ENCODE measurements at places on chromosomes 16 and 17.

- no peak for DNase-seq
These were observed 7.9 kb downstream of the NAT9 start for GRCh38 chr17:74768069-74768762.

DNA sequence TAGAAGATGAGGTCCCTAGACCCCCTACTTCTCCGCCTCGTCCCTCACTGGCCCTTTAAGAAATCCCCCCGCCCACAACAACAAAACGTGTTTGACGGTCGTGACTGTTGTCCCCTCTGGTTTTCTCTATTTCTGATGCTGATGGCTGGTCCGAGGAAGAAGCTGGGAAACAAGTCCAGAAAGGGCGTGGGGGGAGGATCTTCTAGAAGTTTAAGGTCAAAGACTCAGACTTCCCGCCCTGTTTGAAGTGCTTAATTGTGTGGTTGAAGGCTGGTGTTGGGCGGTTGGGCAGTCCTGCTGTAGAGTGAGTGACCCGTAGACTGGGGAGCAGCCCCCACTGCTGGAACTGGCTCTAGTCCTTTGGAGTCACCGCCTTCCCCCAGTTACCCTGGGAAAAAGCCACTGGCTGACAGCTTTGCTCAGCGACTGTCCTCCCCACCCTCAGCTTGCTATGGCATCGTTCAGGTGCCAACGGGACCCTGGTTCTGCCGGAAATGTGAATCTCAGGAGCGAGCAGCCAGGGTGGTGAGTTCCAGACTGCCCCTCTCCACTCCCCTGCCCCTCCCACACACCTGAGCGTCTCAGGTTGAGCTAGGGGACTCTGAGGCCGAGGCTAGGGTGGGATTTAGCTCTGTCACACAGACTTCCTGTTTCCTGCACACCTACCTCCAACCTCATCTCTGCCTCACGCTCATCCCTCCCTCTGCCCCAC, 1.6 kb downstream of the MLLT6 start:
- DNase-seq: no peak

DNA sequence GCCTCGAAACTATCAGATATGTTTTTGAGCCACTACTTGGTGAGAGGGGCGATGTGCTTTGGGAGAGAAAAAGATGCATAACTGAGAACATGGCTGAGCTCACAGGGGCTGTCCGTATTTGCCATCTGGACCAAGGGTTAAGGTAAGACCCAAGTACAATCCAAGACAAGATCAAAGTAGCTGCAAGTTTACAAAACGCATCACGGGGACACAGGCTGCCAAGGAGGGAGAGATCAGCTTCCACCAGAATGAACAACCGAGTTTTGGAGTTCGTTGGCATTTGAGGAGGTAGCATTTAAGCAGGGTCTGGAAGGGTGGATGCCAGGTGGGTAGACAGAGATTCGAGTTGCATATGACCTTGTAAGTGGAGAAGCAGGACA, 2.2 kb downstream of the PITPNC1 start:
- DNase-seq: no peak

DNA sequence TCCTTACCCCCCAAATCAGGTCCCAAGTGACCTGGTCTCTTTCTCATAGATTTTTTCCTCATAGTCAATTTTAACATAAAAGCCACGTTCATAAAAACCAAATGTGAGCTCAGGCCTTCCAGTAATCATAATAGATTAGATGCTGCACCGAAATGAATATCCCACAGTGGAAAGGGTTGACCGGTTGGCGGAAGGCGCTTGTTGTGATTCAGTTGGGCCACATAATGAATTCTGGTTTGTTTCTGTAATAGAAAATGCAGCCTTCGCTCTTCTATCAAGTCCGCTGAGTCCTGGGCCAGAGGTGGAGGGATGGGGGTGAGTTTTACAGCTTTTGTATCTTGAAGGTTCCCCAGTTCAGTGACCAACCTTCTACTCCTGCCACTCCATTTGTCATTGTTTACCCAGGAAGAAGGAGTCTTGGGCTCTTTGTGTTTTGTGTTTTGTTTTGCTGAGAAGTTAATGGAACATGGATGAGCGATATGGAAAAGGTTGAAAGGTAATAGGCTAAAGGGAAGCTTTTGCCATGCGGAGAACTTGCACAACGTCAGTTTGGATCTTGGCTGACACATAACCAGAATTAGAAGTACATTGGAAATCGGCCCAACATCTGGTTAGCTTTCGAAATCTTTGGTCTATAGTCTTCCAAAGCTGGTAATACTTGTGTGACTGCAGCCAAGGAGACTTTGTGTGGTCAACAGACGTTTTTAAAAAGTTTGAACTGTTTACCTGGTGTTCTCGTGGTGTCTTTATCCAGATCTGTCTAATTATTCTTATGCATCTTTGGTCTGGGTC, 89.5 kb downstream of the CLEC16A start:
- DNase-seq: no peak

- DNase-seq: no peak
These were observed 126.4 kb downstream of the C16orf78 start for GRCh38 chr16:49499869-49500610.

GRCh38 chr17:79405823-79406222, 205.0 kb downstream of the RBFOX3 start:
- no peak for DNase-seq

DNA sequence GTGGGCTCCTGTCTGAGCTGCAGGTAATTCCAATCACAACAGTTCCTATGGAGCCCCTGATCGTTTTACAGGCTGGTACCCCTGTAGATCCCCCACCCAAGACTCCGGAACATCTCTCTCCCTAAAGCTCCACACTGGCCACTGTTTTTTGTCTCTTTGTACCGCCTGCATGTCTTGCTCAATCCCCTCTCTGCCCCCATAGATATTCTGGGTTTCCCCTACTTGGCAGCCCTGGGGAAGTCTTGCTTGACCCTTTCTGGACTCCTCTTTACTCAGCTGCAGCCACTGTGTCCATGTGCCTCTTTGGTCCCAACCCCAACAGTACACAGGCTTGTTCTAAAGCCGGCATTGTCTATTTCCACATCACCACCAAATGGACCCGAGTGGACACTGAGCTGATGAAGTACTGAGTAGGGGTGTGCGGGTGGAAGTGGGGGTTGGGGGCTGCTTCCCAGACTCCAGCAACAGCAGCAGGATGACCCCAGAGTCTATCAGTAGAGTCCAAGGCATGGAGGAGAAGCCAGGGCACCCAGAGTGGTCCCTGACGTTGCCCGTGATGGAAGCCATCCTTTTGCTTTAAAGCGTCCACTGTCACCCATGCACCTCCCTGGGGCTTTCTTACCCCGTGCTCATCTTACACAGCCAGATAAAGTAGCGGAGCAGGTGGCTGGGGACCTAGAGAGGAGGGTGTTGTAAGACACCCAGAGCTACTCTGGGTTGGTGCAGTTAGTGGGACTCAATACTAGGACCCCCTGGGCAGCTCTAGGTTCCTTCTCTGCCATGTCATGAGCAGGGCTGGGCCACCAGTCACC, 6.4 kb downstream of the CD300LB start:
- no peak for DNase-seq

DNA sequence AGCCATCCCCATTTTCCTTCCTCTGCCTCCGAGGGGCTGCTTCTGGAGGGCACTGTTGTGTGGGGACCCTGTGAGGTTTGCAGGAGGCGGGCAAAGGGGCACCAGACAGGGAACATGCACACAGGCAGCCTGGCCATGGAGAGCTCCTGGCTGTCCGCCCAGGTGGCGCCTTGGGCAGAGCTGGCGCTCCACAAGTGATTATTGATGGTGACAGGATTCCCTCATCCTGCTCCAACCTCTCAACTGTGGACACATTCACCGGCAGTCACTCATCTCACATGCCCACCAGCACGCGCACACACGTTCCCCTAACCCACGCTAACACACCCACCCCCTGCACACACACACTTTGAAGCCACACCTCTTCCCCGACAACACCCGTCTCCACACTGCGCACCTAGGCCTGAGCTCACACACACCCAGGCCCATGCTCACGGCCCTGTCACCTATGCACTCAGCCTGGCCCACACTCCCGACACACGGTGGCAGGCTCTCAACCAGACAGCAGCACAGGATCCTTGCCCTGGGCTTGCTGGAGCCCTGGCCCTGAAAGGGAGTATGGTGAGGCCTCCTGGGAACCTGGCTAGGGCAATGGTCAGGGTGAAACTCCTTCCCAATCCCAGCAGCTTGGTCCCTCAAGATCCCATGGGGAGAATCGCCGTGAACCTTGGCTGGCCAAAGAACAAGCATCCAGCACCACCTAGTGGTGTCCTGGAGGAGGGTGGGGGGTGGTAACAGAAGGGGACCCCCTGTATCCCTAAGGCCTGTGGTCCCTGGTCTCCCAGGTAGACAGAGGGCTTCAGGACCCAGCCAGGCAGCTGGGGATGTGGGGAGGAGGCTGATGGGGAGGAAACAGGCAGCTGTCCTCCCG, 3.6 kb downstream of the PNMT start:
- DNase-seq: no peak

- DNase-seq: no peak
These were observed 950.8 kb upstream of the GOT2 start for GRCh38 chr16:59684911-59685310.

GRCh38 chr17:81513753-81514488, 1.3 kb upstream of the ACTG1 start:
- DNase-seq: no peak

DNA sequence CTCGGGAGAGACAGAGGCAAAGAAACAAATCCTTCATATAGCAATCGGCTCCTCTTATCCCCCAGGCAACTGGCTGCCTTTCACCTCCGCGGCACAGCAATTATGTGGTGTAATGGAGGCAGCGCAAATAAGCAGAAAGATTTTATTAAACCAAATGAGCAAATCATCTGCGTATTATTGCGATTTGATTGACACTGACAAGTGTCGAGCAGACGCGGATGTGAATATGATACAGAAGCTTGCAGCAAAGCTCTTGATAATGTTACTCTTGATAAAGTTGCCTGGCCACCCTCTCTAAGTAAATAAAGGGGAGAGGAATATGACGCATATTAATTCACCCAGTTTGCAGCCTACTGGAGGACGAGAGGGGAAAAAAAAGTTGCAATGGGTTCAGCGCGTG, 26.5 kb upstream of the AKTIP start:
- DNase-seq: no peak
